Fibroblast of gingiva (primary cell): ENCODE measurements at places on chromosomes 11 and 22.

DNA sequence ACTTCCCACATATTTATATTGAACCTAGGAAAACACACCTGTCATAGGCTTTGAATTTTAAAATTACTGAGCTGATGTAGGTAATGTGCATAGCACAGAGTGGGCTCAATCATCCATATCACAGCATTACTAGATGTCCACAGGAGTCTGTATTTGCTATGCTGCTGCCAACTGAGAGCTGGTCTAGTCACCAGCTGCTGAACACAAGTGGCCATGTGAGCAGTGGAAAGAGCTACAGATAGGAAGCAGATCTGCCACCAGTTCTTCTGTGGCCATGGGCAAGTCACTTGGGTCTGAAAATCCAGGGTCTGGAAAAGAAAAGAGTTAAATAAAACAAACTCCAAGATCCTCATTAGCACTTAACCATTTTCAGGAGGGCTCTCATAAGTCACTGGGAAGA is 91.8 kb downstream of the APIP start:
- no peak for DNase-seq

DNA sequence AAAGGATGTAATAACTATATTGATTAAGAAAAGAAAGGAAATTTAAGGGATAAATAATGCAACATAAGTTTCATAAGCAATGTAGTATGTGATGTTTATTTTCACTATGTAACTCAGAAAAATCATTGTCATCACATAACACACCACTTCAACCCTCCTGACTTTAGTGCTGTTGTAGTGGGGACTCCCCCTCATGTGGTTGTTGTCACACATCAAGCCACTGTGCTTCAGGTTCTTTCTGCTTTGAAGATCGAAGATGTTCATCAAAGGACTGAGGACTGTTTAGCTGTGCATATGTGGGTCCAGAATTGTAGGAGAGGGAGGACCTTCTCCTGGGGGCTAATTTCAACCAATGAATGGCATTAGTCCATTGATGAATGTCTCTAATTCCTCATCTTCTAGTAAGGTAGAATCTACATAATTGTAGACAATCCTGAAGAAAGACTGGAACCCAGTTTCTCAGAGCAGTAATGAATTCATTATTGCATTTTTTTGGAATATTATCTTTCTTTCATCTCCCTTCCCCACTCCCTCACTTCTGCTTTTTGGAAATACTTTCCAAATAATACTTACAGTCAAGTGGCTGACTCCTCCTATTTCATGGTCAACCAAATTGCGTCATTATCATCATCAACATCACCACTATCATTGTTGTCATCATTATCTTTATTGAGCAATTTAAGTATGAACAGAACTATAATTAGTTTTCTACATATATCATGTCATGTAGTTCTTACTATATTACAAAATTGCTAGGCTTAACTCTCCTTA is 9.8 kb upstream of the CARD16 start:
- DNase-seq, result no peak

GRCh38 chr22:18032455-18033101 is 8.2 kb upstream of the MICAL3 start:
- DNase-seq, result peak; percentile 22

DNA sequence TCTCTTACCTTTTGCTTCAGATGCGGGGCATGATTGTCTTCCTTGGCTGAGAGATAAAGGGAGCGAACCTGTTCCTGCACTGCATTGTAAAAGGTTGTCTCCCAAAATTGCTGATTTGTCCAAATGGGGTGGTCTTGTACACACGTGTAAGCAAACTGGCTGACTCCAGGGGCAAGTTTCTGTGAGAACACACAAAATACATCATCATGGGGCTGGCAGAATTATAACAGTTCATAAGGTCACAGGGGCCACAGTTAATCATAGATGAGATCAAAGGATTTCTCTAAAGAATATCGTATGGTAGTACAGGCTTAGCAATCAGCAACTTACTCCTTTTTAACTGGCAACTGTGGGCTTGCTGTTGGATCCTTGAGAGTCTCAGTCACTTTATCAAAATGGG is 194.3 kb downstream of the SWAP70 start:
- DNase-seq, result no peak

- no peak for DNase-seq
Observed at GRCh38 chr11:118263695-118264568, at the start of gene MPZL2. TSS of gene MPZL2 (minus strand) at chr11:118264297. CDS start at chr11:118264153, 144 bp downstream.

DNA sequence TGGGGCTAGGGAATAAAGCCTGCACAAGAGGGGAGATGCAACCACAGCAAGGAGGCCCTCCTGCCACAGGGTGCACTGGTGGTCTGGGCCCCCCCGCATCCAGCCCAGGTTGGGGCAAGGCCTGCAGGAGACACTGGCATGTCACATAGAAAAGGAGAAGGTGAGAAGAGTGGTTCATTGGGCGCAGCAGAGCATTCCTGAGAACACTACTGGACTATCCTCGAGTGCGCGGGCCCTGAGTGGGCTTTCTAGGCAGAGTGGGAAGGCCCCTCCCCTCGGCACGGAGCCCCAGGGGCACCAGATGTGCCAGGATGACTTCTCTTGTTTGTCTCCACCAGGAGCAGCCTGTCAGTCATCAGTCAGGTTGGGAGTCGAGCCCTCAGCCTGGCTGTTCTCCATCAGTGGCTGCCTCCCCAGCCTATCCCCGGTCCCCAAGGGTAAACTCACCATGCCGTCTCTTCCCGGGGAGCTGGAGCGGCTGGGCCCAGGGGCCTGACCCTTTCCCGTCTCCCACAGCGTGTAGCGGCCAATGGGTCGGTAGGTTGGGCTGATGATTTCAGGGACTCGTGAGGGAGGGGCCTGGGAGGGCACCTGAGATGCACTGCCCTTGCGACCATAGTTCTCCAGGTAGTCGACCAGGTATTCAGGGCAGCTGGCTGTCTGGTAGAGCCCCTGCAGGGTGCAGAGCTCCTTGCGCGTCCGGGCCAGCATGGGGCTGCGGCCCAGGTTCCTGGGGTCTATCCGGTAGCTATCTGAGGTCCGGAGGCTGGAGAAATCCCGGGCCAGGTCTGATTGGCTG is 9.0 kb downstream of the USP2 start:
- no peak for DNase-seq

GRCh38 chr11:77102246-77103210 is at the start of gene OMP:
TSS of gene OMP (plus strand) at chr11:77102840. CDS start at chr11:77102840, 0 bp downstream.
- no peak for DNase-seq

DNA sequence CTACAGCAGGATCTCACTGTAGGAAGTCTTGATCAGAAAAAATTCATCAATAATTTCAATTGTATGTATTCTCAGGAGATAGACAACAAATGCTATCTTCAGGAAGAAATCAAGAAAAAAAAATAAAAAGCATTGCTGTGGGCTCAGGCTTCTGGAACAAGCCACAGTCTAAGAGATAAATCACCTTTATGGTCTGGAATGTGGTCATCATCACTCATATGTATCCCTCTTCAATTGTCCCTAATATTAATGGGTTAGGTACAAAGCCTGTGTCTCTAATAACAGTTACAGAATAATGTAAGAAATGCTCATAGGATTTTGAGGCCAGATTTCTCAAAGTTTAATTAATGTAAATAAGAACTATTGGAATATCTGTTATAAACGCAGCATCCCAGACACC is 305.9 kb upstream of the ANO3 start:
- DNase-seq, result no peak

DNA sequence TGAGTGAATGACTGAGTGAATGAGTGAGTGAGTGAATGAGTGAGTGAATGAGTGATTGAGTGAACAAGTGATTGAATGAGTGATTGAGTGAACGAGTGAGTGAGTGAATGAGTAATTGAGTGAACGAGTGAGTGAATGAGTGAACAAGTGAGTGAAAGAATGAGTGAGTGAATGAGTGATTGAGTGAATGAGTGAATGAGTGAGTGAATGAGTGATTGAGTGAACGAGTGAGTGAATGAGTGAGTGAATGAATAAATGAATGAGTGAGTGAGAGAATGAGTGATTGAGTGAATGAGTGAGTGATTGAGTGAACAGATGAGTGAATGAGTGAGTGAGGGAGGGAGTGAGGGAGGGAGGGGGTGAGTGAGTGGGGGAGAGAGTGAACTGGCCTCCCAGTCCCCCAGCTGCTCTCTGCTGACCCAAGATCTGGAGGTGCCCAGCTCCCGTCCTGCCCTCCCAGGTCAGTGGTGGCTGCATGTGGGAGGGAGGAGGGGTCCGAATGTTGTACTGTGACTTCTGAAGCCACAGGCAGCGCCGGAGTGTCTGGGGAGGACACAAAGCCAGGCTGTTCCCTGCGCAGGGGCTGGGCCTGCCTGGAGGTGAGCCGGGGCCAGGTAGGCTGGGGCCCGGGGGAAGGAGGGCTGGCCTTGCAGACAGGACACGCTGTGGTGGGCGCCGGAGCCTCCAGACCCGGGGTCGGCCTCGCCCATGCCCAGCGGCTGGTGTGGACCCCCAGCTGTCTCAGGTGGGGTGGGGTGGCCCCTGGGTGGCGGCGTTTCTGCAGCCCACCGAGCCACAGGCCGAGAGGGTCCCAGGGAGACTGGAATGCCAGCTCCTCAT is 17.8 kb upstream of the PIM3 start:
- no peak for DNase-seq

- no peak for DNase-seq
Observed at GRCh38 chr11:117565709-117566108, 231.3 kb downstream of the DSCAML1 start.

DNA sequence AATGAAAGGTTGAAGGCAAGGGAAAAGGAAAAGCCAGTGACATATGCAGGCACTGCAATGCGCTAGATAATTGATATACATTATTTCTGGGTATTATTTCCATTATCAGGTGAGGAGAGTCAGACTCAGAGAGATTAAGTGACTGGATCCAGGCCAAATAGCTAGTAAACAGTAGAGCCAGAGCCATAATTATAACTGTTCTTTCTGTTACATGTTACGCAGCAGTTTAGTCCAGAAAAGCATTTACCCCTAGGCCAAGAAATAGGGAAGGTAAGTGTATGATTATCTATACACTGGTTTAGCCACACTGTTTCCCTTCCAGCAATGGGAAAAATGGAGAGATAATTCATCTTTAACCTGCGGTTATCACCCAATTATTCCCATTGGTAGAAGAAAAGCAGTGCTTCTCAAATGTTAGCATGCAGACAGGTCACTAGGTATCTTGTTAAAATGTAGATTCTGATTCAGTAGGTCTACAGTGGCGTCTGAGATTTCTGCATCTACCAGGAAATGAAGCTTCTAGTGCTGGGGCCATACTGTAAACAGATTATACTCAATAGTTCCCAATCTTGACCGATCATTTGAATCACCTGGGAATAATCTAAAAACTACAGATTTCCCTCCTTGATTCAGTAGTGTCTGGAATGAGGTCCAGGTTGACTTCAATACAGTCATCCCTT is 69.4 kb downstream of the RBFOX2 start:
- DNase-seq, result no peak

- DNase-seq, result no peak
Observed at GRCh38 chr11:105767931-105768330, 158.1 kb downstream of the GRIA4 start.

DNA sequence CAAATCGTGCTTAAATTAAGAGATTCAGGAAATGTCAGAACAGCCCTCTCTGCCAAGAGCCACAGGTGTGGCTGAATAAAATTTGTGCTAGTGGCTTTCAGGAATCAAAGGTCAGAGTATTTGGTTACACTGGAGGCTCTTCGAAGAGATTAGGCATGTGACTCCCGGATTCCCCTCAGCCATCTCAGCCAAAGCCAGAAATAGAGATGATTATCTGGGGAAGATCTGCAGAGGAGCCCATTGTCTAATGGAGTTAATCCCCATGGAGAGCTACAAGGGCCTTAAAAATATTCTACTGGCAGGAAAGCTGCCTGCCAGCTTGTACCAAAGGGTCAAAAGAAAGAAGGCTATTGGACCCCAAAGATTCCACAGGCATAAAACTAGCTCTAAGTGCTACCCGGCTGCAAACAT is 1259.5 kb downstream of the TBC1D22A start:
- DNase-seq, result no peak

DNA sequence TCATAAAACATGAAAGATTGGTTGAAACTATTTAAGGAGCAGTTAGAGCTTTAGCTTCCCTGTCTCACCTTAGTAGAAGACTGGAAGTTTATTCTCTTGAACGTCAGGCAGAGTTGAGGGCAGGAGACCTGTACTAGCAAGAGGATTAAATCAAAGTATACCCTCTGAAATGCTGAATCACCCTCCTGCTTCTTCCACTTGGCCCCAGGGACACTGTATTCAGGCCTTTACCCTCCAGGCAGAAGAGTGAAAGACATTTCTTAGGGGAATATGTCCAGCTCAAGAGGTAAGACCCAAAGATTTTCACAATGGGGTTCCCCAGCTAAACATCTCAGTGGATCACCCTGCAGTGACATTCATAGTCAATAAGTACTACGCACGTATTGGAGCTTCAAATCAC is 11.9 kb downstream of the APOA4 start:
- DNase-seq, result no peak

- no peak for DNase-seq
Observed at GRCh38 chr11:34064291-34064690, 12.8 kb downstream of the CAPRIN1 start.

- DNase-seq, result peak; percentile 29
Observed at GRCh38 chr11:128963744-128964325, 21.2 kb upstream of the TP53AIP1 start.

- no peak for DNase-seq
Observed at GRCh38 chr22:45885941-45886395, 91.0 kb downstream of the WNT7B start.

- peak; percentile 55 for DNase-seq
Observed at GRCh38 chr22:31244046-31244942, 32.2 kb downstream of the LIMK2 start.

- peak; percentile 59 for DNase-seq
Observed at GRCh38 chr11:65315204-65315865, 669 bp downstream of the CDC42EP2 start.

DNA sequence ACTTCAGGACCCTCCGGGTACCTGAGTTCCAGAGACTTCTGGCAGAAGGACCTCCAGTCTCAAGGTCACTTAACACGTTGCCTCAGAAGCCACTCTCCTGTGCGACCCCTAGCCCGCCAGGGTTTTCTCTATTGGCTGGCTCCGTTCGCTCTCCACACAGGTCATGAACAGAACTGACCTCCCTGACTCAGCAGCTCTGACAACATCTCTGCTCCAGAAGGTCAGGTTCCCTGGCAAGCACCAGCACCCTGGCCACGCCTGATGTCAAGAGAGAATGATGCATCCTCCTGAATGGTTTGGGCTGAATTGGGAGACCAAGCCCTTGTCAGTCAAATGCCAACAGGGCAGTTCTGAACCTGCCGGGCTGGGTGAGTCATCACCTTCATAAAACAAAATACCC is 84.3 kb upstream of the TMEM45B start:
- DNase-seq, result no peak

DNA sequence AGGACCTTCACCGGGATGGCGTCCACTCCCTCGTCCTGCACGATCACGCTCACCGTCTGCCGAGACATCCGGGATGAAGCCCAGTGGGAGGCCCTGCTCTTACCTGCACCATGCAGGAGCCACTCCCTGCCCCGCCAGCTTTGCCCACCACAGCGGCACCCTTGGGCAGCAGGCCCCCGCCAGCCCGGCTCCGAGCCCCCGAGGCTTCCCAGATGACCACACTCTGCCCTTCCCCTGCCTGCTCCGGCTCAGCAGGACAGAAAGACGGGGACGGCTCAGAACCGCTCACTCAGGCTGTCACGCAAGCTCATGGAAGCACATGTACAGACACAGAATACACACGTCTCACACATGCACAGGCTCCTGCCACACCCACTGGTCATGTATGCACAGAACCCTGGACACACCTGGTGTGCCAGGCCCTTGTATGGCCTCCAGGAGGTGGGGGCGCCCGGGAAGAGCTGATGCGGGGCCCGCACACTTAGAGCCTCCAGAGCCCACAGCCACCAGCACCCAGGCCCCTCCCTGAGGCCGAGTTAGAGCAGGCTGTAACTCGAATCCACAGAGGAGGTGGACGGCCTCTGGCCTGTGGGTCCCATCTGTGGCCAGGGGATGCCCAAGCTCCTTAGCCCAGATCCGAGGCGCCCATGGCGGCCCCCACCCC is 8.9 kb upstream of the MAPK11 start:
- DNase-seq, result no peak
